ENCODE measurements at places on chromosomes 5 and 9.

DNA sequence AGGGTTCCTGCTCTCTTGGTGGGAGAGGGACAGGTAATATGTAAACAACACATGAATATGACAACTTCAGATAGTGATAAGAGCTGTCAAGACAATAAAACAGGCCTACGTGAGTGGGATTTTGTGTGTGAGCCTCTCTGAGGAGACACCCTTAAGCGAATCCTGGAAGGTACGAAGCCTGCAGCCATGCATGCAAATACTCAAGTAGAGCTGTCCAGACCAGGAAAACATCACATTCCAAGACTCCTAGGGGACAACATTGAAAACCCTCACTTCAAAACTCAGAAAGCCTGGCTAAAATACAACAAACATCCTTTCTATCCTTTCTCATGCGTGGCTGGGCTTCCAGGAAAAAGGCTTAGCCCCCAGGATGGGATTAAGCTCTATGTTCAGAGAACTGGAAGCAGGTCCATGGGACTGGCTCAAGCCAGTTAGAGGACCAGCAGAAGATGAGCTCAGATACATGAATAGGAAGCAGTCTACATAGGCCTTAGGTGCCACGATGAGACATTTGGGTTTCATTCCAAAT, 124.8 kb upstream of the IQGAP2 start:
- no peak for DNase-seq

- DNase-seq: no peak
Measured at GRCh38 chr9:131395157-131396098, 1.5 kb downstream of the PRRC2B start.

- DNase-seq: no peak
Measured at GRCh38 chr5:78879516-78879915, 105.6 kb downstream of the ARSB start.

DNA sequence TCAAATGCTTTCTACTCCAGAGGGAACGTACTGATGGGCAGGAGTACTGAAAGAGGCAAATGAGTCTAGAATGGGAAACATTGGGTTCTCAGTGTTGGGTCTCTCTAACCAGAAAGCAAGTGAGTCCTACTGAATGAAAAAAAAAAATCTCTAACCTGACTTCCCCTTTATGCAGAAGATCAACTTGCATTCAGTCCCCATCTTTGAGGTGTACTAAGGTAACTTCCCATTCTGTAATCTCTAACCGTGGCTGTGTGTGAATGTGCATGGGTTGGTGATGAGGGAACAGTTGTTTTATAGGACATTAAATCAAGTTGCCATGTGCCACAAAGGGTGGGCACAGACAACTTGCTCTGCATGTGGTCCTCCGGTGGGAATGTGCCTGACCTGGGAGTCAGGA, 264.6 kb upstream of the CLINT1 start:
- no peak for DNase-seq

- no peak for DNase-seq
Measured at GRCh38 chr5:1910861-1911772, 28.4 kb upstream of the IRX4 start.

DNA sequence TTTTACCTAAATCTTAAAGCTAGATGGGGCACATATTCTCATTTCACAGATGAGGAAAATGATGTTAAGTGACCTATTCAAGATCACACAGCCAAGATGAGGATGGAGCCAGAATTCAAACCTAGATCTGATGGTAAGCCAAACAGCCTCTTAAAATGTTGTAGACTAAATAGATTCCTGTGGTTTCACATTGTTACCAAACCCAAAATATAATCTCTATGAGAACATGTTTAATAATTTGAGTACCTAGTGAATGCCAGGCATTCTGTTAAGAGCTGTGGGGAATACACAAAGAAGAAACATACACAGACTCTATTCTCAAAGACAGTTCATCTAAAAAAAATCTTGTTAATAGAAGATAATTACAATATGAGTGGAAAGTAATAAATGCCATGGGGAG, 25.2 kb downstream of the HOMER1 start:
- no peak for DNase-seq

GRCh38 chr5:68953875-68954617, 139.8 kb upstream of the SLC30A5 start:
- DNase-seq: no peak

DNA sequence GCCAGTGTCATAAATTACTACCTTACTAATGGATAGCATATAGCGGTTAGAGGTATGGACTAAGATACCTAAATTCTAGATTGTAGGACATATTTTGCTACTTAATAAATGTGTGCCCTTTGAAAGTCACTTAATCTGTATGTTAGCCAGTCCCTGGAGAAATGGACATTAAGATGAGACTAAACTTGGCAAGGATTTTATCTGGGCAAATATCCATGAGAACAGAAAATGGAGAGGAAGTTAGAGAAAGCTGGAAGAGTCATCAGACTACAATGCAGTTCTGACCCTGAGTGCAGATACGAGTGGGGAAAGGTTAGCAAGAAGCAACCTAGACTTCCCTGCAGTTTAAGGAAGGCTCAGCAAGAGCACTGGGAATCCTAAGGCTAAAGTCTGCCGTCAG, 33.0 kb downstream of the TBCA start:
- DNase-seq: no peak

DNA sequence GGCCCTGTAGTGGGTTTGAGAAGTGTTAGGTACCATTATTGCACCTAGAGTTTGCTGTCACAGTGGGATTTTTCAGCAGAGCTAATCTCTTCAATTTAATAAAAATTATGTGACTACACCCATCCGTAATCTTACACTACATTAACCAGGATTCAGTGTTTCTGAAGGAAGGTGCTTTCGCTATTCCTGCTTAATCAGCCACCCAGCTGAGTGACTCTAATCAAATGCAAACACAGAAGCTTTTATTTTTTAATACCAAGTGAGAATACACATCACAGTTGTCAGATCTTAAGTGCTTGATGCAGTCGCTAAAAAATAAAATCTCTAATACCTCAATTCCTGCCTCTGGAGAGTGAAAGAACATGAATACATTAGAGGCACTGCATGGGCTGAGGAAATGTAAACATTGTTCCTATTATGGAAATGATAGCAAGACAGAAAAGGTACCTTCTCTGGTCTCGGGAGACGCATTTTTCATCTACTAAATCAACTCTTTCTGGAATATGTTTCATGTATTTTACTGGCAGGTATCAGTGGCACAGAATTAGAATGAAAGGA, 125.7 kb downstream of the SEMA6A start:
- DNase-seq: no peak

DNA sequence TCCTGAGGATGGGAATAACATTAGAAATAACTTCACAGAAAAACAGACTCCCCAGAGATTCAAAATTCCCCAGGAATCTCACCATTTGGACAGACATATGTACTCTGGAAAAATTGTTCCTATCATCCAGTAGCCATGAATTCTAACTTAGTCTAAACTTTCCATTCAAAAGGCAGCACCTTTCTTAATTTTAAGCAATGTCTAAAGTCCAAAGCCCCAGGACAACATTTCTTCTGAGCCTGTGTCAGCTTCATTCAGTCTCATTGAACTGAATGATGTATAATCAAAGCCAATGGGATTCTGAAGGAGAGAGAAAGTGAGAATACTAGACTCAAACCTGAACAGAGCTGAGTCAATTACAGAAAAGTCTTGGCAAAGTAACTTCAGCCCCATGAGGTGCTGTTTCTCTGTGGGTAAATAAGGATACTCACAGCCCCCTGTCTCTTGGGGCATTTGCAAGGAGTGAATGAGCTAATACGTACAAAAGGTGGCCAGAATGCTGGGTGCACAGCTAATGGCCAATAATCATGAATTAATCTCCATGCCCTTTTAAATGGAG, 140.6 kb downstream of the SEMA5A start:
- no peak for DNase-seq

DNA sequence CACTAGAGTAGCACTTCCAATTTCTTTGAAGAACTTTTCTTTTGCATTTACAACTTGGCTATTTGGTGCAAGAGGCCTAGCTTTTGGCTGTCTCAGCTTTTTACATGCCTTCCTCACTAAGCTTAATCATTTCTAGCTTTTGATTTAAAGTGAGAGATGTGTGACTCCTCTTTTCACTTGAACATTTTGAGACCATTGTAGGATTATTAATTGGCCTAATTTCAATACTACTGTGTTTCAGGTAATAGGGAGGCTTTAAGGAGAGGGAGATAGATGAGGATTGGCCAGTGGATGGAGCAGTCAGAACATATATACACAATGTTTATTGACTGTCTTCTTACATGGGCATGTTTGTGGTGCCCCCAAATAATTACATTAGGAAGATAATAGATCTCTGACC, 161.7 kb downstream of the GNA14 start:
- DNase-seq: no peak
